Daoy (cell line): ENCODE measurements at places on chromosomes 7 and 10. TPM values are rescaled to one million over a fixed set of nuclear protein-coding genes. Genes with fewer than 3 reads are reported as not detected.

DNA sequence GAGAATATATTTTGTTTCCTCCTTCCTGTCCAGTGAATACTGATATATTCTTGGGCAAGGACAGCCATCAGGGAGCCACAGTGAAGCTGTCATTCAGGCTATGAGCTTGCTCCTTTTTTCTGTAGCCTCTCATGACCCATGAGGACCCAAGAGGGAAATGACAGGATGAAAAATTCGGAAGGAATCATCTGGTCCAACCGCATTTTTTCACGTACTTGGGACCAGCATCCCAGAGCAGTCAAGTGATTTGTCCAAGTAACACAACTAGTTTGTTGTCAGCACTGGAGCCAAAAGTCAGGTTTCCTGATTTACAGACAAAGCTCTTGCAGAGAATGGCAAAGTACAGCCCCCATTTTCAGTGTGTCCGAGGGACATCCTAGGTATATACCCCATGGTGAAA, 47.2 kb upstream of the AGBL3 start:
- DNase-seq = no peak

GRCh38 chr10:86703176-86703575, 34.9 kb downstream of the LDB3 start:
- DNase-seq = no peak

DNA sequence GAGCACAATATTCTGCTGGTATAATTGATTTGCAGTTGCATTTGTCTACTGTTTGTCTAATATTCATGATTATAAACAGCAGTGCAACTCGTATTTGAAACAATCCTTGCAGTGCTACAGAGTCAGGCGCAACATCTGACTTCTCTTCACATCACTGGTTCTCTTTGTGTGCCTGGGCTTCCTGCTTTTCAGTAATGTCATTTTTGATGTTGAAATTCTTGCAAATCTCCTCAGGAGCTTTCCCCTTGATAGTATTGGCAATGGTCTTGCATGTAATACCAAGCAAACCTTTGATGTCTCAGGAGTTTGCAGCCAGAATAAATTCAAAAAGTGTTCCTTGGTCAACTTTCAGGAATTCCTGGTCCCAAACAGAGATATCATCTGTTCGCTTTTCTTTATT, 20.2 kb downstream of the HPS6 start:
- DNase-seq = no peak

Gene FKBP6
- total RNA-seq = under 0.01 TPM in 1 of 2 replicates, not detected in the other

DNA sequence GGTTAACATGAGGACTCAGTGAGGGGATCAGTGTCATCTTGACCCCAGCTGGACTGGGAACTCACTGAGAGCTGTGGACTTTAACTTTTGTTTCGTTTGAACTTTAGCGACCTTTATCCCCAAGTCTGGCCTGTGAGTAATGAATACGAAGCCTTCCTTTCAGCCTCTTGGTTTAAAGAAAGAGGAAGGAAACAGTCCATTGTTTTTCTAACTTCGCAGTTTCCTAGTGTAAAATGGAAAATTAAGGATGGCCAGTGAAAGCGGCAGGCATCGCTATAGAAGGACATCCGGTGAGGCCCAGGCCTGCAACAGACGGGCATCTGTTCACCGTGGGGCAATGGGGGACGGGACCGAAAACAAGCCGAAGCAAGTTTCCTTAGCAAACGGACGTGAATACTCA, 44.1 kb upstream of the ADO start:
- no peak for DNase-seq

GRCh38 chr7:152602962-152603361, 73.0 kb downstream of the XRCC2 start:
- DNase-seq = no peak

DNA sequence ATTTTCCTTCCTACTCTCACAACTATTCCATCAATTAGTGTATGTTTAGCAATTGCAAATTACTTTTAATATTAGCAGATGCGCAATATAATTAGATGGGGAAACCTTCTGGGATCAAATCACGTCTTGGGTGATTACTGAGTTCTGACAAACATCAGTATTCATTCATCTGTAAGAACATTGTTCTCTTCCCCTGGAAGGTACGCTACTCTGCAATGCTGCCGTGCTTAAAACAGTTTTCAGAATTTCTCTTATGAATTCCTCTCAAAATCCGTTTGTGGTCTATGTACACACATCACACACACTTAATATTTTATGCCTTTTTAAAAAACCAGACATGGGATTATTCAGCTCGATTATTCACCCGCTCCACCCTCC, 237.5 kb upstream of the NEBL start:
- DNase-seq = no peak

Gene SSC4D
- 0.30 and 2.5 TPM in 2 replicates for total RNA-seq

Gene OR2A7
- 0.11 TPM in 1 of 2 replicates, not detected in the other for total RNA-seq

DNA sequence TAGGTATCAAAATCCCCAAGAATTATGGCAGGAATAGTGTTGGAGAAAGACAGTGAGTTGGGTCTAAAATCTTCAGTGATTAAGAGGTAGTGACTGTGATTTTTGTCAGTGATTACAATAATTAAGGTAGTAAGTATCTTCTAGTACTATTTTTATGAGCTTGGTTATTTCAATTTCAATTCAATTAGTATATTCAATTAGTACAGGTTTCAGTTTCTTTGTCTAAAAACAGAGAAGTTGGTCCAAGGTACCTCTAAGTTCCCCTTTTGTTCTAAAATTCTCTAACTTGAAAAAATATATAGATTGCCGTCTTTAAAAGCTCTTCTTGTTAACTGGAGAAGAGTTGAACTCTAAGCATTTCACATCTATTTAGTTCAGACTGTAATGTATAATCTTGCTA, 82.9 kb downstream of the OTUD1 start:
- no peak for DNase-seq

DNA sequence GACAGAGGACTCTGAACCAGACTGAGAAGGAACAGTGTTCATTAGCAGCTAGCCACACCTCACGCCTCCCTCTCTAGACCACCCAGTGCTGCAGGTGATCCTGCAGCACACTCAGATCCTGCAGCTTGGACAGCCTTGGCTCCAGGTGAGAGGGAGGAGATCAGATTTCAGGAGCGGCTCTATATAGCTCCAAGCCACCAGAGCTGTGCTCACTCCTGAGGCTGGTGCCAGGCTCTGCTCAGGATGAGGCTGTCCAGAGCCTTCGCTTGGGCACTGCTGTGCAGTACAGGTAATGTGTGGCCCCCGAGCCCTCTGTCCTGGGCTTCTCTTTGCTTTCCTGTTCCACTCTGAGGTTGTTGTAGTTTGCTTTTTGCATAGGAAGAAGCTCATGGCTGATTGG, 42.4 kb downstream of the C10orf120 start:
- DNase-seq = no peak

Gene MYH16
- 0.51 TPM in 1 of 2 replicates, not detected in the other for total RNA-seq

Gene MSS51
- 0.15 and 0.57 TPM in 2 replicates for total RNA-seq

- no peak for DNase-seq
Observed at GRCh38 chr7:141949451-141949850, 2.7 kb upstream of the CLEC5A start.

GRCh38 chr10:90652519-90652918, 205.3 kb downstream of the HTR7 start:
- DNase-seq = peak; percentile 13

Gene RELN
- total RNA-seq = 1.7 and 2.4 TPM in 2 replicates

DNA sequence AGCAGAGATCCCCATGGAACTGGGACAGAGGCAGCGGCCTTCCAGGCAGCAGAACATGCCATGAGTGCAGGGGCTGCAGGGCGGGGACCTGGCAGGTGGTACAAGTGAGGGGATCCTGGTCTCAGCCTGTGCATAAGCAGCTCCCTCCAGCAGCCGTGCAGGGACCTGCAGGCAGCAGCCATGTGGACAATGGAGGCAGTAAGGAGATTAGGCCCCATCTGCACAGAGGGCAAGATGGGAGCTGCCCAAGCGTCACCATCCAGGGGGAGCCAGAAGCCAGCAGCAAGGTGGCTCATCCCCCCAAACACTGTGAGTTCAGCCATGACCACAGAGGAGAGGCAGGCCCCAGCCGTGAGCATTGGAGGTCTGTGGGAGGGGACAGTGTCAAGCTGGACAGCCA, 3.1 kb downstream of the DDC start:
- DNase-seq = no peak

- DNase-seq = peak; percentile 80
Observed at GRCh38 chr7:74269757-74270277, 15.6 kb upstream of the RFC2 start.

DNA sequence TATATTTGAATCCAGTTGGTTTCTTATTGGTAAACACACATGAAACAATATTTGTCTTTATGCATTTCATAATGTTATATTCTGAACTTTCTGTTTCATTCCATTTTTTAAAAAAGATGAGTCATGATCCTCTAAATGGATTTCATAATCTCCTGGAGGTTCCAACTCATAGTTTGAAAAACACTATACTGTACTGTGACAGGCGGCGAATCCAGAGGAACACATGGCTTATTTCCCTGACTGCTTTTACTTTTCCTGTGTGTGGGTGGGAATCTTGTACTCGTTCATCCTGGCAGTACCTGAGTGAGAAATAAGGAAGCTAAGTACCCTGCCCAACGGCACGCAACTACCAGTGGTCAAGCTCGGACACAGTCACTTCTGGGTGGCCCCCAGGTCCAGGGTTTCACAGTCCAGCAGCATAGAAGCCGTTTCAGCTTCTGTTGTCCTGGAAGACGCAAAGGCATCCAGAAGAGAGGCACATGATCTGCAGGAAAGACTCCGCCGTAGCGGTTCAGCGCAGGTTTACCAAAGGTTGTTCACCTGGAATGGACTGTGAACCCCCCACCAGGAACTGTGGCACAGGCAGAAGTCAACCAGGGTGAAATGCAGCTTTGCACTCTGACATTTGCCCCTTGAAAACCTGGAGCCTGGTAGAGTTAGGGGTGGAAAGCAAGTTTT, 117.7 kb downstream of the CCNY start:
- DNase-seq = peak; percentile 19

Gene TYW1B
- total RNA-seq = 1.9 and 4.5 TPM in 2 replicates

GRCh38 chr7:18064242-18064838, 36.7 kb upstream of the PRPS1L1 start:
- peak; percentile 30 for DNase-seq

- peak; percentile 96 for DNase-seq
Observed at GRCh38 chr7:40717242-40717641, 582.4 kb downstream of the SUGCT start.

DNA sequence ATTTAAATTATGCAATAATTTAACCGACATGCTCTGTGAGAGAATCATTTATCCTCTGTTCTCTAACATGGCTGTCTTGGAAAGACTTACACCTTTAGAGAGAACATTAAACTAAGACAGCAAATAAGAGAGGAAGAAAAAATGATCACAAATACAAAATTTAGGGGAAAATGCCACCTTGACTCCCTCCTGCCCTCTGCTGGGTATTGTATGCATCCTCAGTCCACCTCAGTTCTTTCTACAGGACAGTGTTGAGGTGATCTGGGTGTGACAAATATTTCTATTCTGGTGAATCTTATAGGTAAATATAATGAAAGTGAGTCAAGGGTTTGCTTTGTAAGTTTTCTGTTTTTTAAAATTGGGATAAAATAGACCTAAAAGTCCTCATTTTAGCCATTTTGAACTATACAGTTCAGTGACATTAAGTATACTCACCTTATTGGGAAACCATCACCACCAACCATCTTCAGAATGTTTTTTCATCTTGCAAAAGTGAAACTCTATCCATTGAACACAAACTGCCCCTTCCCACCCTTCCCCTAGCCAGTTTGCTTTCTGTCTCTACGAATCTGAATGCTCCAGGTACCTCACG, 61.5 kb upstream of the ELMO1 start:
- peak; percentile 47 for DNase-seq

Gene SLC26A5
- not detected in 2 replicates for total RNA-seq

DNA sequence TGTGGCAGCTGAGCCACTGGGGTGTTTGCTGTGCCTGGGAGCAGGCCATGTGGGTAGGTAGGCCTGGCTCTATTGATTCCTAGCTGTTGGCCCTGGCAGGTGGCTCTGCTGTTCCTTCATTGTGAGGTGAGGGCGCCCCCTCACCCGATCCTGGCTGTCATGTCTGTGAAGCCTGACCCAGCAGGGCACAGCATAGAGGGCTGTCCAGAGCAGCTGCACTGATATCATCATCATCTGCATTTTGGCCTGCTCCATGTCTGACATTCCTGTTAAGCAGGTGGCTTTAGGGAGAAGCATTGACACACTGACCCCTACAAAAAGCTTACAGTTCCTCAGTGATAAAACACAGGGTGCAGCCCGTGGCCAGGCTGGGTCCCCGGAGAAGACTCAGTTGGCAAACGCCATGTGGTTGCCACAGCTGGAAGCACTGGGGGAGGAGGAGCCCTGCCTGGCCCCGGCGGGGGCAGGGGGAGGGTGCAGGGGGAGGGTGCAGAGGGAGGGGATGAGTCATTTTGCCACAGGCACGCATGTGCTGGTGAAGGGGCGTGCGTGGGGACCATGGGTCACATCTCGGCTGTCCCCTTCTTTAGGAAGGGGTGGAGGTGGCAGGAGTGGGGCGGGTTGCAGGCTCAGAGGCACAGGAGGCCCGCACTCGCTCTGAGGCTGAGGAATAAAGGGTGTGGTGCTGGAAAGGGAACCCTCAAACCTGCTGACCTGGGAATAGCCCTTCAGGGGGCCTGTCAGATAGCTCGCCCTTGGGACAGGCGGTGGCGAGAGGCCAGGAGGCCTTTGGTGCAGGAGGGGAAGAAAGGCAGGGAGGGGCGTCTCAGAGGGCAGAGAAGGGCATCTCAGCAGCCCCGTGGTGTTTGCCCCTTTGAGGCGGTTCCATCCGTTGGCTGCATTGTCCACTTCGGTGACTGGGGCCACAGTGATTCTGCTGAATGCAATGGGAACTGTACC, 31.6 kb downstream of the IKZF1 start:
- peak; percentile 67 for DNase-seq
